ENCODE measurements at places on chromosomes 3 and 15.

- no peak for DNase-seq
These were observed 79.8 kb upstream of the GRM7 start for GRCh38 chr3:6781092-6781491.

DNA sequence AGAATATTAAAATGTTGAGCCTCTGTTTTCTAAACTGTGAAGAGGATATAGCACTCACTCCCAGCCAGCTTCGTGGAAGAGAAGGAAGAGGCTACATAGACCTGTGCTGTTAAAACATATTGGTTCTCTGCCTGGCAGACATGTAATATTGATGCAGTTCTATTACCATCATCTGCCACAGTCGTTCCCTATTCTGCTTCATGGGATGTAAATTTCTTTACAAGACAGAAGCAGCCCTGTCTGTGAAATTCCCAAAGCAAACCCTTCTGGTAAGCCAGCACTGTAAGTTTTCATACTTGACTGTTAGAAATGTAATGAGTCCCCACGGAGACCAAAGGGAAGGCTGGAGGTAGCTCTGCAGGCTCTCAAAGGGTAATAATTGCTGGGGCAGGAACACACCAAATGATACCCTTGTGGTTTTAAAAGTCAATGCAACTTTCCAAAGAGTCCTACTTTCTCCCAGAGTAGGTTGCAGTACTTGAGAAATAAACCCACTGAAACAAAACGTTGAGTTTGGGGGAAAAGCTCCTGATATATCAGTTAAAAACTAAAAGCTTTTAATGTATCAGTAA lies 129.9 kb upstream of the HES1 start:
- DNase-seq: no peak

DNA sequence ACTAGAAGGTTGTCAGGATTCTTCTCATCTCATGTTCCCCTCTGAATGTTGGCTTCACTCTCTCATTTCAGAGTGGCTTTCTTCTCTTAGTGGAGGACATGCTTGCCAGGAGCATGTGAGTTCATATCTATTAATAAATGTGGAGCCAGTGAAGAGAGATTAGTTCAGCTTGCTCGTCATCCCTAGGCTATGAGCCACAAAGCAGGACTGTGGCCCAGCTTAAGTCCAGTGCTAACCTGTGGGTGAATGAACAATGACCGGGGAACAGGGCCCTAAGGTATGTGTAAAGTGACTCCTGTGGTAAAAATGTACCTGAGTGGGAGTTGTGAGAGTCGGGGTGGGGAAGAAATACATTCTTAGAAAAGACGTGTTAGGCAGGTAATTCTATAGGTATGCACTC lies 96.9 kb upstream of the TBL1XR1 start:
- no peak for DNase-seq

DNA sequence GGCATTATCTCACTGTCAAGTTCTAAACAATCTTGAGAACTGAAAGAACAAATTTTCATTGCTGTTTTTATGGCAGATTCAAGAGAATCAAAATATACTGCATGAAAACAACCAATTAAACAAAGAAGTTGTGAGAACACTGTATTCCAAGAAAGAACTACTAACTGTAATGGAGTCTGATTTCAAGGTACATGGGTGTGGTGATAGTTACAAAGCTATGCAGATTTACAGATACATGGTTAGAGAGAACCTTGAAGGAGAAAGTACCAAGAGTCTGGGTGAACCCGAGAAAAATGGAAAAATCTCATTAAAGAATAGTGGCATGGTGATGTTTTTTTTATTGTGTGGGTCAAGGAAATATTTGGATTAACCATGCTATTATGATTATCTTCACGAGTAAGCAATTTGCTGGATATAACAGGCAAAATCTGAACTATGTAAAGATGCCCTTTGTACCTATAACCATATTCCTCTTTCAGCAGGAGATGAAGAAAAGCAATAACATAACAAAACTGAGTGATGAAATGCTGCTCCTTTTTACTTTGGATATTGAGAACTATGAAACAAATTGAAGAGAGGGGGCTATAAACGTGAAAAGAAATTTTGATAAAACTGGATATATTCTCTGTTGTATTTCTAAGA lies 100.4 kb downstream of the PLSCR2 start:
- no peak for DNase-seq

All from stimulated activated CD4-positive, alpha-beta T cell treated with anti-CD3 and anti-CD28 coated beads, Interleukin-1b, Interleukin-23, amount 100 ng/mL, for 1 hour (primary cell).